T-cell (primary cell): ENCODE measurements at places on chromosomes 11 and 22. TPM values are rescaled to one million over a fixed set of nuclear protein-coding genes. Genes with fewer than 3 reads are reported as not detected.

RFPL1 gene
- total RNA-seq = not detected

BDNF gene
- not detected for total RNA-seq

DNA sequence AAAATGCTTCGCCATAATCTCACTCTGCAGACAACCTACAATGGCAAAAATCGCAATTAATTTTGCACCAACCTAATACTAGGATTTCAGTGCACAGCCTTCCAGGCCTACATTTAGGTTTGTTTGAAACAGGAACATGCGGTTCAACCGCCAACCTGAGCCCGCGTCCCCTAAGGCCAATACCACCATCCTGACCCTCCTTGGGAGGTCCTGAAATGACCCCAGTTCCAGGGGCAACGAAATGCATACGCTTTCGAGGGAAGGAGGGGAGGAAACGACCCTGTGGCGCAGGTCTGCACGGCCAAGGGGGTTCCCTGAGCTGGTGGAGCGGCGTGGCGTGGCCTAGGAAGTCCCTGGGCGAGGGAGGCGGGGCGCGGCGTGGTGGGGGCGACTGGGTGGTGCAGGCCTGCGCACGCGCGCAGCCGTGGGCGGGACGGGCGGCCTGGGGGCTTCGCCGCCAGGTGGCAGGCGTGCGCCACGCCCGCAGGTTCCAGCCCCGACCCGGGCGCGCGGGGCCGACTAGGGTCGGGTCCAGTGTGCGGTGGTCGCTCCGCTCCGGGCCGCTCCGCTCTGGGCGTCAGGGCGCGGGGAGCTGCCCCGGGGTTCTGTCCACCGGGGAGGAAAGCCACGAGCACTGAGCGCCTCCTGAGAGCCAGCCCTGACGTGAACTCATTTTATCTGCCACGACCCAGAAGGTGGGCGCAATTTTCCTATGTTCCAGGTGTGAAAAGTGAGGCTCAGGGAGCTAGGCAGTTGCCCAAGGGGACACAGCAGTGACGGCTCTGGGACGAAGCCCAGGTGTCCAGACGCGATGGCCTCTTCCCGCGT lies 94.1 kb downstream of the SWAP70 start:
- H3K4me3 ChIP-seq = peak overlapping the region; percentile 79
- peak overlapping the region; percentile 70 for H3K27ac ChIP-seq
- H3K36me3 ChIP-seq = no peaks in the 10 kb centered on the region
- no peaks in the 10 kb centered on the region for H3K27me3 ChIP-seq
- peaks cover 7% of the 10 kb centered on the region for H3K4me1 ChIP-seq

DNA sequence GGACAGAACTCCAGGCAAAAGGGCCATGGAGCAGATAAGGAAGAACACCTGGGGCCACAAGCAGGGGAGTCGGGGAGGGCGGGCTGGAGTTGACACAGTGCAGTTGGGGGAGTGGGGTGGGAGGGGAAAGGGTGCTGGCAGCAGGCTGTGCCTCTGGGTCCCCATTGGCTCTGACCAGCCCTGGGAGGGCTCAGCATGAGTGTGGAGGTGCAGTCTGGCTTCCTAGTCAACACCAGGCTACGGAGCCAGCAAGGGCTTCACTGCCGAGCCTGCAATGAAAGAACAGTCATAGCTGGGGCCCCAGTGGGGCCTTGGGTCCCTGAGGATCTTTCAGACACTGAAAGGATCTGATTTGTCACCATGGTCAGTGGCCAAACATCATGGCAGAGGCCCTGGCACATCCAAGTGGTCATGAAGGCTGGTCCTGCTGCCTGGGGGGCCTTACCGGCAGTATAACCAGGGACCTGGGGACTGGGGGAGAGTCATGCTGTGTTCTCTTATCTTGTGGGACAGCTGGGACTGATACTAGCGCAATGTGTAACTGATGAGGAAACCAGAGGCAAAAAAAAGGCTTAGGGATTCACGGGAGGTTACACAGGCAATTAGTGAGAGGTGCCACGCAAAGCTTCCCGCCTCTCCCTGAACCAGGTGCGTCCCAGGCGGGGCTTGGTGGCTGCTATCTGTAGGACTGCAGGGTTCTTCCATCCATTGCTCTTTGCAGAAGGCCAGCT lies 11.6 kb downstream of the SLC37A2 start:
- no peak for DNase-seq
- H3K27me3 ChIP-seq = no peaks in the 10 kb centered on the region
- no peak overlapping the region for H3K4me3 ChIP-seq
- no peak overlapping the region for H3K27ac ChIP-seq

GRCh38 chr11:35917676-35918075 lies 26.2 kb upstream of the LDLRAD3 start:
- no peaks in the 10 kb centered on the region for H3K36me3 ChIP-seq
- no peak for DNase-seq
- H3K27me3 ChIP-seq = no peaks in the 10 kb centered on the region
